Right lung (tissue), 10 donors: ENCODE measurements at places on chromosomes 2 and 18.

DNA sequence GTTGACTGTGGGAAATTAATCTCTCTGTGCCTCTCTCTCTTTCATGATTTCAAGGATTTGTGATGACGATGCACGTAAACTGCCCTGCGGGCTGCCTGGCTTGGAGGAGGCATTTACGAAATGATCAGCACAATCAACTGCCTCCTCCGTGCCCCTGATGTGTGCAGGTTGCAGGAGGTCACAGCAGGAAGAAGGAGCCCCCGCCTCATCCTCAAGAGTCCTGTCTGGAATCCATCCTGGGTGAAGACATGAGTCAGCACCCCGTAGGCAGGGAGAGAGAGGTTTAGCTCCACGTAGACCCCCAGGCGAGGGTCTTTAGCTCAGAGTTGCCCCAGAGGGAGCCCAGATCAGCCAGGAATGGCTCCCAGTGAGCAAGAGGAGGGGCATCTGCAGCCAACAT lies 17.1 kb upstream of the TEX51 start:
- DNase-seq, result no peak

GRCh38 chr18:12093520-12094257 lies at the start of gene ANKRD62:
Gene ANKRD62, plus strand, starts transcription at chr18:12093843. Its CDS starts 175 bp downstream, at chr18:12094018.
- no peak for DNase-seq

DNA sequence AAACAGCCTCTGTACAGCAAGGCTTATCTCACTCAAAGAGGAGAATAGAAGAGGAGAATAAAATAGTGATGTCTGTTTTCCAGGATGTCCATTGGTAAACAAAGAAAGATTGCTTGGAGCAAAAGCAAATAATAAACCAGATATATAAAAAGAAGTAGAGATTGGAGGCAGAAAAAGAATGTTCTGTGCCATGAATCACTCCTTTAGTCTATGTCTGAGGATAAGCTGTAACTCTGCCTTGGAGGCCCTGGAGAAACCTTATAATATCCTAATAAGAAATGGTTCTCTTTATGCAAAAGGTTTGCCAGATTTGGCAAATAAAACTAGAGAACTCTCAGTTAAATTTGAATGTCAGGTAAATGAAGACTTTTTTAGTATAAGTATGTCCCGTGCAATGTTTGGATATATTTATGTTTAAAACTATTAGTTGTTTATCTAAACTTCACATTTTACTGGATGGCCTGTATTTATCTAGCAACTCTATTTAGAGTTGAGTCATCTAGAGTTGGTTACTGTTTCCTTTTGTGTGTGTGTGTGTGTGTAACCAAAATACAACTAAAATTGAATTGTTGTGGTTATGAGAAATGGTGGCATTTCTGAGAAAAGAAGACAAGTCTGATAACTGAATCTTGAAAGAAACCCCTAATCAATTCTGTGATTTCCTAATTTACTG lies 510.3 kb upstream of the SETBP1 start:
- no peak for DNase-seq

GRCh38 chr2:55771612-55772011 lies 78.0 kb upstream of the PNPT1 start:
- DNase-seq, result no peak

GRCh38 chr2:127857265-127857808 lies 618 bp downstream of the POLR2D start:
- DNase-seq, result peak; percentile 2

DNA sequence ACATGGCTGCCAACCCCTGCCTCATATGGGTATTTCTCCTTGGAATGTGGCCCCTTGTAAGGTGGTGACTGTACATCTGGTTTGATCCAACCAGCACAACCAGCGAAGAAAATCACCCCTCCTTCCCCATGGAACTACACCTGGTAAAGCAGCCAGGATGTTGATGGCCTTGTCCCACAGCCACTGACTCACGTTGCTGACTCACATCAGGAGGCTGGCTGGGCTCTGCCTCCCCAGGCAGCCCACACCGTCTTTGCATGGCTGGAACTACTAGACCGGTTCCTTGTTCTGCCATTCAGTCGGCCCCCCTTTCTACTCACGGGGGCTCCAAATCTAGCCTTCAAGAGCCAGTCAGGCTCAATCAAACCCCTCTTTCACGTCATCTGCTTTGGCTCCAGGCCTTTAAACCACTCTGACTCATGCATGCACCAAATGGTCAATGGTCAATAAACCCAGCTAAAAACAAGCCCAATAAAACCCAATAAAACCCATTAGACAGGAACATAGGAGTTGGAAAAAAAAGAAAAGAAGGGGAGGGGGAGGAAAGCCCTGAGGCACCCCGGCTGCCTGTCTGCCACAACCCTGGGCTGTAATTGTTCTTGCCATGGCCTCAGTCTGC lies 114.8 kb downstream of the PLB1 start:
- DNase-seq, result no peak

DNA sequence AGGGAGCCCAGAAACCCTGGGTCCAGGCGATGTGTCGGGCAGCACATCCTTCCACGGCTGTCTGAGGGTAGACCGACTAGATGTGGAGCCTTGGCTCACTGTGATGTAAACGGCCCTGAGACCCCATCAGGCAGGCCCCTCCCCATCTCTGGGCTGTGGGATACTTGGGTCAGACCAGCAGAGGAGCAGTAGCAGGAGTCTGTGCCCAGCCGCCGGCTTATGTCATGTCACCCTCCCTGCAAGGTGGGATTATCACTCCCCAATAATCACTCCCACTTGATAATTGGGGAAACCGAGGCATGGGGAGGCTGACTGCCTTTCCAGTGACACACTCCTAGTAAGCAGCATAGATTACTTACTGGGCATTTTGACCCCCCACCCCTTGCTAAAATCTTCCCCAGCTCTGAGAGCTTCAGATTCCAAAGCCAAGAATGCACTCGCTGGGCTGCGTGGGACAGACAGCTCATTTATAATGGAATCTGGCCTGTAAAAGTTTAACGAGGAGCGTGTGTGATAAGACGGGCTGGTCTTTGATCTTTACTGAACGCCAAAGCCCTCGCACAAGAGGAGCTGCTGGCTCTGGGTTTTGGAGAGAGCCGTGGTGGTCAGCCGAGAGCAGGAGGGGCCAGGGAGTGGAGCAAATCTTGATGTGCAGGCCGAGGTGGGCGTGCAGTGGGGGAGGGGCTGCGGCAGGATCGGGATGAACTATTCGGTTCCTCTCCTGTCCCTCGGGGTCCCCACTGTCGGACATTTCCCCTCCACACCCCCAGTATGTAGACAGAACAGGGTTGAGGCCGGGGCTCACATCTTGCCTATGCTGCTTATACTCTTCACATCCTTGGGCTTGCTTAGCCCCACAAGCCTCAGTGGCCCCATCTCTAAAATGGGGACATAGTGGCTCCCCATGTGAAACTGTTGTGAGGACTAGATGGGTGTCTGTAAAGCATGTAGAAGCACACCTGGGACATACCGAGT lies 200.0 kb downstream of the GLI2 start:
- DNase-seq, result peak; percentile 65

DNA sequence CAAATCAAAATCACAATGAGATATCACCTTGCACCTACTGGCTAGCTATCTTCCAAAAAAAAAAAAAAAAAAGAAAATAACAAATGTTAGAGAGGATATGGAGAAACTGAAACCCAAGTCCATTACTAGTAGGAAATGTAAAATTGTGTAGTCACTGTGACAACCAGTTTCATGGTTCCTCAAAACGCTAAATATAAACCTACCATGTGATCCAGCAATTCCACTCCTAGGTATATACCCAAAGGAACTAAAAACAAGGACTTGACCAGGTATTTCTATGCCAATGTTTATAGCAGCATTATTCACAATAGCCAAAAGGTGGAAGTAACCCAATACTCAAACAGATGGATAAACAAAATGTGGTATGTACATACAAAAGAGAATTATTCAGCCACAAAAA lies 11.7 kb upstream of the SCRN3 start:
- DNase-seq, result no peak

DNA sequence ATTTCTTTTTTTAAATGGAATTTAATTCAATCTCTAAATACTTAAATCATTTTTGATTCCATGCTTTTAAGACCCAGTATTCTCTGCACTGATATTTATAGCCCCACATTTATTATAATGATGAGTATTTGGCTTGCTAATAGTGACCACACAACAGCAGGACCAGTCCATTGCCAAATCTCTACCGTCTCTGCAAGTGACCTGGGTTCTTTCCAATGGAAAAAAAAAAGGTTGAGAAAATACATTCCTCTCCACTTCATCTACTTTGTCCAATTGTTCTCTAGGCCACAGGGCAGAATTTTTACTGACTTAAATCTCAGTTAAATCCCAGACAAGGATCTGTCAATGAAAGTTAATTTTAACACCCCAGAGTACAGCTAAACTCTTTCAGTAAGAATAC lies 20.5 kb downstream of the GRB14 start:
- DNase-seq, result no peak

DNA sequence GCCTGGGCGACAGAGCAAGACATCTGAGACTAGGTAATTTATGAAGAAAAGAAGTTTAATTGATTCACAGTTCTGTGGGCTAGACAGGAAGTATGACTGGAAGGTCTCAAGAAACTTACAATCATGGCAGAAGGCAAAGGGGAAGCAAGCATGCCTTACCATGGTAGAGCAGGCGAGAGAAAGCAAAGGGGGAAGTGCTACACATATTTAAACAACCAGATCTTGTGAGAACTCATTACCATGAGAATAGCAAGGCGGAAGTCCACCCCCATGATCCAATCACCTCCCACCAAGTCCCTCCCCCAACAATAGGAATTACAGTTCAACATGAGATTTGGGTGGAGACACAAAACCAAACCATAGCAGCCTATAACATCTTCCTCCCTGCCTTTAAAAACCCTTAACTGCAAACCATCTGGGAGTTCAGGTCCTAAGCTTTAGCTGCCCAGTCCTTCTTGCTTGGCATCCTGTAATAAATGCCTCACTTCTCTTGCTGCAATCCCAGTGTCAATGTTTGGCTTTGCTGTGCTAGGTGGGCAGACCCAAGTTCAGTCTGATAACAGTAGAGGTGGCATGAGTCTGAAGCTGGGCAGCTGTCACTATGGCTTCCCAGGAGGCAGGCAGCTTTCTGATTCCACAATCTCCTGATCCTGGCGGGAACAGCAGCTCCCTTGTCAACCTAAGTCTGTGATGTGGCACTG lies 11.2 kb upstream of the SP5 start:
- DNase-seq, result no peak

DNA sequence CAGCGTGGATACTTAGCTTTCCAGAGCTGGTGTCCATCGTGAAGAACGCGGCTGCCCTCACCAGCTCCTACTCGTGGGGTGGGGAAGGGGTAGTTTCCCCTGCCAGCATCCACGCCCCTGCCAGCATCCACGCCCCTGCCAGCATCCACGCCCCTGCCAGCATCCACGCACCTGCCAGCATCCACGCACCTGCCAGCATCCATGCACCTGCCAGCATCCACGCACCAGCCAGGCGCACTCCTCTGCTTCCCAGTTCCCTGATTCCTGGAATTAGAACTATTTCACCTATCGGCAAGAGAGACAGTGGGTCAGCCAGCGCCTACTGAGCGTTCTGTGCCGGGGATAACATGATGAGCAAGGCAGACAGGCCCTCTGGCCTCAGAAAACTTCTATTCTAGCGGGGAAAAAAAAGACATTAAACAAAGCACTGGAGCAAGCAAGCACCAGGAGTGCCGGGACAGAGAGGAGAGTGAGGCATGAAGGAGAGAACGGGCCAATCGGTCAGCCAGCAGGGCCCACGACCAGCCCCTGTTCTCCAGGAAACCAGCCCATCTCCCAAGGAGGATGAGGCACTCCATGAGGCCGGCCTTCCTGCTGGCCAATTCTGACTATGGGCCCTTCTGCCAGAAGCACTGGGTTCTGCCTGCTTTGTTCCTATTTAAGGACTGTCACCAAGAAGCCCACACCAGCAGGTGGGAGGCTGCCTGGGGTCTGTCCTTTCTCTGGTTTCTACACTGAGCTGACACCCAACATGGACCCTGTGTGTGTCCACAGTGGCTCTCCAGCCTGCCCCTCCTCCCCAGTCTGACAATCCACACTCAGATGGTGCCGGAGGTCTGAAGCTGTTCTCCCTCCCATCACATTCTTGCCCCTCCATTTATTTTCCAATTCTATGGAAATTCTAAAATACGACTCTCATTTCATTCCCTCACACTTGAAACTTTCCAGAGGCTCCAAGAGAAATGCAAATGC lies 78.4 kb upstream of the SALL3 start:
- DNase-seq, result no peak

GRCh38 chr2:96801005-96801785 lies 14.9 kb upstream of the CNNM3 start:
- peak; percentile 30 for DNase-seq

DNA sequence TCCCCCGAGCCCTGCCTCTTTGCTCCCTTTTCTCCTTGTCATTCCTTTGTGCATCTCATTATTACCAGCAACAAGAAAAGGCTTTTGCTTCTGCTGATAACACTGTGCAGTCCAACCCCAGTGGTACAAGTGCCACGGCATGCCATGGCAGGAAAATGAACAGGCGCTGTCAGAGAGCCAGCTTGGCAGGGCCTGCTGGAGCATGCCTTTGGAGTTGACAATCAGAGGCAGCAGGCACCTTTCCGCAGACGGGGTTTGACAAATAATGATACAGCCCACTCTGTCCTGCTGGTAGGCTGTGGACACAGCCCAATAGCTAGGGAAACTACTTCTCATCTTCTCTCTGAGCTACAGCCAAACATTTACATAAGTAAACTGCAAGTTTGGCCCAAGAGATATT lies 243.9 kb upstream of the LRRTM1 start:
- DNase-seq, result no peak

DNA sequence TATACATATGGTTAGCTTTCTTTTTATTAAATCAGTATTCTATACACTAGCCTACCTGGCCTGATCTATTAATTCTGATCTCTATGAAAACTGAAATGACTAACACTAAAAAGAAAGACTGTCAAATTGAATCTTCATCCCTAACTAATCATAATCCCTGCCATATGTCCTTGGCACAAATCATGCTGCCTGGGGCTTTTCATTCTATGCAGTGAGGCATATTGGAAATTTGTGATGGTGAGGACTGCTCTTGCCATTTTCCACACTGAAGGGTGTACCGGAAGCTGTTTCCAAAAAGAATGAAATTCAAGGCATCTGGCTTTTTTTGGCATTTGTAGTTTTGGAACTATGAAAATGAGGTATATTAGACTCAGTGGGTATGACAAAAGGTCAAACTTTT lies 39.7 kb downstream of the RAPGEF4 start:
- no peak for DNase-seq

- no peak for DNase-seq
These were observed 184.1 kb upstream of the ARL4C start for GRCh38 chr2:234680688-234681619.

DNA sequence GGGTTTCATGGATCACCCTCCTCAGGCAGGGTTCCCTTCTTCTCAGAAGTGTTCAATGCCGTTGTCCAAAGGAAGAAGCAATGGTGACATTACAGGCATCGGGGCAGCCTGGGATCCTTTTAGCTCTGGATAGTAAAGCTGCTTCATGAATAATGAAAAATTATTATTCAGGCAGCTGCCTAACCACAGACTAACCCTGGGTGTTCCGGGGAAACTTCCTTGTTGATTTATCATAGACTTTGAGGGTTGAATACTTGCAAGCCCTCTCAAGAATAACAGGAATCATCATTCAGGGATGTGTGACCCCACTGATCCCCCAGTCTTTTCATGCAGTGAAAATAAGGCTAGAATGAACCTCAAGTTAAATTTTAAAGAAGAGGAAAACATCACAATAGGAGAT lies 419.4 kb downstream of the MEIS1 start:
- no peak for DNase-seq
